Activated CD8-positive, alpha-beta T cell treated with anti-CD3 and anti-CD28 coated beads, Interleukin-2, amount 10 ng/mL, durations not matched to agents 7 days and 5 days (primary cell): ENCODE measurements at places on chromosomes 3 and 15. TPM values are rescaled to one million over a fixed set of nuclear protein-coding genes. Genes with fewer than 3 reads are reported as not detected.
A peak's percentile ranks its signal among the peaks of the same experiment; 100 is the strongest.

The HTR3E gene
- total RNA-seq, result not detected

- H3K36me3 ChIP-seq, result peaks cover 17% of the 10 kb centered on the region
- peak overlapping the region; percentile 76 for H3K27ac ChIP-seq
- no peaks in the 10 kb centered on the region for H3K27me3 ChIP-seq
- H3K4me3 ChIP-seq, result no peak overlapping the region
- no peak for DNase-seq
Observed at GRCh38 chr3:101529816-101530685, 17.0 kb upstream of the SENP7 start.

DNA sequence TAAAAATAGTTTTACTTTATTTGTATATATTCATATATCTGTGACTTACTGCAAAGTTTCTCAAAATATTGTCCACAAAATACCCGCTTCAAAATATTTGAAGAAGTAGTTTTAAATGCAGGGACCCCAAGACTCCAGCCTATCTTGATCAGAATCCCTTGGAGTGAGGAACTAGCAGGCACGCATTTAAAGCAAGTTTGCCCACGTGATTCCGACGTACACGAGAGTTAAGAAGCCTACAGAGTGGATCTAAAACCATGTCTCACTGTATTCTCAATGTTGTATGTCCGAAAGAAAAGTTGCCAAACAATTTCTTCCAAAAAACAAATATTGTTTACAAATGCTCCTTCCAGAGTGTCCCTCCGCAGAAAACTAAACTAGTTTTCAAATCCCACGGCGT is 1.7 kb downstream of the GABRB3 start:
- H3K4me1 ChIP-seq, result peaks cover 2% of the 10 kb centered on the region
- peaks cover 16% of the 10 kb centered on the region for H3K27me3 ChIP-seq

The FANCD2 gene
- 71.5 TPM for total RNA-seq

The ADGRG7 gene
- total RNA-seq, result 27.0 TPM

GRCh38 chr15:47817969-47818548 is 100.8 kb downstream of the SEMA6D start:
- DNase-seq, result no peak
- H3K27ac ChIP-seq, result no peak overlapping the region
- H3K4me1 ChIP-seq, result peaks cover 3% of the 10 kb centered on the region
- no peak overlapping the region for H3K4me3 ChIP-seq
- no peaks in the 10 kb centered on the region for H3K27me3 ChIP-seq

The DCLK3 gene
- not detected for total RNA-seq

DNA sequence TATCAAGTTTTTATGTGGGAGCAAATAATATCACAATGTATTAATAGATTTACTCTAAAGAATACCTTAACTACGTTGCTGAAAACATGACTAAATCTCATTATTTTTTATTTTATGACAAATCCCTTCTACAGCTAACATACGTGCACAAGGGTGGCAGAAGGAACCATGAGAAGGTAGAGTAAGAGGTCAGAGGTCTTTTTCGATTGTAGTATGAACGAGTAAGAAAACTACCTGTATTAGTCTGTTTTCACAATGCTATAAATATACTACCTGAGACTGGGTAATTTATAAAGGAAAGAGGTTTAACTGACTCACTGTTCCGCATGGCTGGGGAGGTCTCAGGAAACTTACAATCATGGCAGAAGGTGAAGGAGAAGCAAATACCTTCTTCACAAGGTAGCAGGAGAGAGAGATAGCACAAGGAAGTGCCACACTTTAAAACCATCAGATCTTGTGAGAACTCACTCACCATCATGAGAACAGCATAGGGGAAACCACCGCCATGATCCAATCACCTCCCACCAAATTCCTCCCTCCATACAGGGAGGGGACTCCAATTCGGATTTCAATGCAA is 95.3 kb downstream of the SUCLG2 start:
- no peak overlapping the region for H3K4me3 ChIP-seq
- H3K27me3 ChIP-seq, result no peaks in the 10 kb centered on the region
- peaks cover 4% of the 10 kb centered on the region for H3K4me1 ChIP-seq
- DNase-seq, result no peak
- H3K36me3 ChIP-seq, result peaks cover 47% of the 10 kb centered on the region
